Skeletal muscle cell (primary cell): ENCODE measurements at places on chromosomes 12 and 14.

GRCh38 chr12:52917800-52918199, 12.9 kb upstream of the KRT8 start:
- DNase-seq = no peak

- DNase-seq = no peak
Measured at GRCh38 chr14:89767131-89767530, 187.4 kb downstream of the EFCAB11 start.

- DNase-seq = peak; percentile 82
Measured at GRCh38 chr12:1517007-1517406, 77.4 kb downstream of the FBXL14 start.

GRCh38 chr12:7638064-7638759, 27.5 kb downstream of the APOBEC1 start:
- DNase-seq = no peak

GRCh38 chr12:2101359-2101758, 48.6 kb downstream of the CACNA1C start:
- no peak for DNase-seq

DNA sequence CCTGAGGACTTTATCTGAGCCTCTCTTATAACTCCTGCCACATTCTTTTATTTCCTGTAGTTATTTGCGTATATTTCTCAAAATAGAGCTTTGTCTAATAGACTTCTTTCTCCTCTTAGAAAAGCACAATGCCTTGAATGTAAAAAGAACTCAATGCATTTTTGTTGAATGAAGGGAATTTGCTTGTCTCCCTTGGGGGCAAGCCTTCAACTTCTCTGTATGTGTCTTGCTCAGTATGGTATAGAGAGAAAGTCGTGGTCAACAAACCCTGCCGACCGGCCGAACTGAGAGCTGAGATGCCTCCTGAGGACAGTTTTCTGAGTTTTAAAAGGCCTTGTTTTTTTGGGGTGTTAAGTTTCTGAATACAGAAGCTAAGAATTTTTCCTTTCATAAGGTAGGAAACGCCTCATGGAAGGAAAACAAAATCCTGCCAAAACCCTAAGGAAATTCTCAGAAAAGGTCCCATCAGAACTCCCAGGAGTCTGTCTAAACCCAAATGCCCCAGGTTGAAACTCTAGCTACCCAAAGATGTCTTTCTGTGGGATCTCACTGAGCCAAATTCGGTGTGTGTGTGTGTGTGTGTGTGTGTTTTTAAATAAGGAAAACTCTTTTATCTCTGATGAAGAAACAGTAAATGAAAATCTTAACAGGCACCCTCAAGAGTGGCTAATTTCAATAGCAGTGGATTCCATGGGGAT, 136.6 kb downstream of the C12orf75 start:
- no peak for DNase-seq

- DNase-seq = peak; percentile 34
Measured at GRCh38 chr14:55099756-55100155, 29.3 kb upstream of the LGALS3 start.

DNA sequence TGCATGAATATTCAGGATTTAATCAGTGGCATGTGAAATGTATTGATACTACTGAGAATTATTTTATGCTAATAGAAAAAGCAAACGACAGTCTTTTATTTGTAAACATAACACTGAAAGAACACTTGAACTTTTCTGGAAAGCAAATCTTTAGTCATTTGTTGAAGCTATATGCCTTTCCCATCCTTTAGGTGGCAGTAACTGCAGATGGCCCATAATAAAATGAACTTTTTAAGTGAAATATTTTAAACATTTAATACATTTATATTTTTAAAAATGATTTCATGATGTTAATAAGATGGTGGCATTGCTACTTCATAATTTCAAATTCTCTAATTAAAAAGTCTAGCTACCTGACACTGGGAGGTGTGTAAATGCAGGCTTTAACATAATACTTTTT, 13.9 kb upstream of the KRR1 start:
- DNase-seq = no peak

DNA sequence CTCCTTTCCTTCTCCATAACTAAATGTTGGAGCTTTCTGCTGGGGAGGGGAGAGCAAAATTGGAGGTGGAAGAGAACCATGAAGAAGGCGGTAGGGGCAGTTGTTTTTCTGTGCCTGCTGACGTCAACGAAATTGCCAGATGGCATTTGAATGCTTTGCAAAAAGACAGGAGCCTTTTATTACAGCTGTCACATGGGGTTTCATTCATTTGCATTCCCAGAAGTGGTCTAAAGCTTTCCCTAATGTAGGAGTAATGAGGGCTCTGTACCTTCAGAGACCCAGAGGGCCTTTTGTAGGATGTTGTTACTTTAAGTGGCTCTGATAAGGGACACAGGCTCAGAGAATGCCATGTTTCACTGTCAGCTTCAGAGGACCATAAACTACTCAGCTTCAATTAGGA, 107.1 kb upstream of the SLCO1C1 start:
- DNase-seq = no peak

DNA sequence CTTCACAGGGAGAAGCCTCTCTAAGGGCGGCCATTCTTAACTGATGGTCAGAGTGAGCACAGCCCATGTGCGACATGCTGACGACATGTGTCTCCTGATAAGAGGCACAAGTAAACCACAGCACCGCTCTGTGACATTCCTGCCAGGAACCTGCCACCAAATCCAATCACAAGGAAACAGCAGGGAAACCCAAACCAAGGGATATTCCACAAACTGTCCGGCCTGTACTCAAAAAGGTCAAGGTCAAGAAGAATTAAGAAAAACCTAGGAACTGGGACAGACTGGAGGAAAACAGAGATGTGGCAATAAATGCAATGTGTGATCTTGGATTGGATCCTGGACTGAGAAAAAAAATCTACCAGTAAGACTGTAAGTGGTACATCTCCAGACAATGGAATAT, 91.9 kb downstream of the SYNE3 start:
- DNase-seq = no peak

- no peak for DNase-seq
Measured at GRCh38 chr14:52018252-52018651, 28.9 kb downstream of the RTRAF start.

DNA sequence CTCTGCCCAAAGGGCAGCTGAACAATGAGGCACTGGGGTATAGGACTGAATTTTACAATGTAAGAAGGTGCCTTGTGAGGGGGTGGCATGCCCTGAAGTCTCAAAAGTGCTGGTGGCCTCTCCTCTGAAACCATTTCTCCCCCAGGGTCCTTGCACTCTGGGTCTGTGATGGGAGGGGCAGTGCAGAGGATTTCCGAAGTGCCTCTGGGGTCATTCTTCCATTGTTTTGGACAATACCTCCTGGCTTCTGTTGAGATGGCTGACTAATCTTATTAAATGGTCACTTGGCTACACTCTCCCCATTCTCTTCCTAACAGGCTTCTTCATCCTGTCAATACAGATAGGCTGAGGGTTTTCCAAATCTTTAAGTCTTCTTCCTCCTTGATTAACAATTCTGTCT, 59.3 kb downstream of the UNC79 start:
- DNase-seq = no peak

DNA sequence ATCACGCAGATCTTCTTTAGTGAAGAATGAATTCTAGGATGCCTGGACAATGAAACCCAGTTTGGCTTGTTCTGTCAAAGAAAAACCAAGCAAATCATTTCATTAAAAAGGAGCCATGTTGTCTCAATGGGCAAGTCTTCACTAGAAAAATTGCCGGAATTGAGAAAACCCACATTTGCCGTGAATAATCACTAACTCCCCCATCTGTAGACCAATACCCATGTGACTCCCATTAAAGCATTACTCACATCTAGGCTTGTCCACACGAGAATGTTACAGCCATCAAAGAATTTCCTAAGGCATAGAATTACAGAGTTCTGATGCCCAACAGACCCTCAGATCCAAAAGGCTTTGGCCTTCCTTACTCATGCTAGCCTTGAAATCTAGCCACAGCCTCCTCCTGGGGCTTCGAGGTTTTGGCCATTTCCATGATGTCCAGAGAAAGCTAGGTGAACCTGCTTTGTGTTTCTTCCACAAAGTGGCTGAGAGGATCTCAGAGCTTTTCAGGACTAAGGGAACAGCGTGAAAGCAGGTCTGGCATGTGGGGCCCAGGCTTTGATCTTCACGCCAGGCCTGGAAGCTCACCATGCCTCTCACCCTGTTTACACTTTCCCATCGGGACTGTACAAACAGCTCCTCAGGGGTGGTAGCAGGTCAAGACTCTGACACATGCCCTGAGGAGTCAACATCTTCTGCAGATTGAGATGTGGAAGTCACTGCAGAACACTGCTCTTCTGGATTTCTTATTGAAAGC, 12.1 kb downstream of the SLC7A8 start:
- no peak for DNase-seq

DNA sequence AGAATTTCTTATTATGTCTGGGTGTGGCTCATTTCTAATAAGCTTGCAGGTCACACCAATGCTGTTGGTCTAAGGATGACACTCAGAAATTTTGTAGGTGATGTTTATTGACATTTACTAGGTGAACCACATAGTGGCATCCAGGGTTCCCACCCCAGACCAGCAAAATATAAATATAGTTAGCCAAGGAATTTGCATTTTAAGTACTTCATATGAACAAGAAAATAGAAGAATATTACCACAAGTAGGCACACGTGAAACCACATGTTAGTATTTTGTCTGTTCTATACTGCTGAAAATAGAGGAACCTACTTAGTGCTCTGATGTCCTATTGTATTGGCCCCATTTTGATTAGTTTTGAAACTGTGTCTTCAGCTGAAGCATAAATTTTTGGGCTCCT, 71.1 kb downstream of the USP15 start:
- DNase-seq = no peak

- no peak for DNase-seq
Measured at GRCh38 chr12:40055228-40055579, 50.7 kb downstream of the SLC2A13 start.

GRCh38 chr12:15732341-15733061, 56.7 kb downstream of the EPS8 start:
- peak; percentile 54 for DNase-seq

GRCh38 chr14:22268875-22269274, 320.1 kb downstream of the DAD1 start:
- DNase-seq = no peak

DNA sequence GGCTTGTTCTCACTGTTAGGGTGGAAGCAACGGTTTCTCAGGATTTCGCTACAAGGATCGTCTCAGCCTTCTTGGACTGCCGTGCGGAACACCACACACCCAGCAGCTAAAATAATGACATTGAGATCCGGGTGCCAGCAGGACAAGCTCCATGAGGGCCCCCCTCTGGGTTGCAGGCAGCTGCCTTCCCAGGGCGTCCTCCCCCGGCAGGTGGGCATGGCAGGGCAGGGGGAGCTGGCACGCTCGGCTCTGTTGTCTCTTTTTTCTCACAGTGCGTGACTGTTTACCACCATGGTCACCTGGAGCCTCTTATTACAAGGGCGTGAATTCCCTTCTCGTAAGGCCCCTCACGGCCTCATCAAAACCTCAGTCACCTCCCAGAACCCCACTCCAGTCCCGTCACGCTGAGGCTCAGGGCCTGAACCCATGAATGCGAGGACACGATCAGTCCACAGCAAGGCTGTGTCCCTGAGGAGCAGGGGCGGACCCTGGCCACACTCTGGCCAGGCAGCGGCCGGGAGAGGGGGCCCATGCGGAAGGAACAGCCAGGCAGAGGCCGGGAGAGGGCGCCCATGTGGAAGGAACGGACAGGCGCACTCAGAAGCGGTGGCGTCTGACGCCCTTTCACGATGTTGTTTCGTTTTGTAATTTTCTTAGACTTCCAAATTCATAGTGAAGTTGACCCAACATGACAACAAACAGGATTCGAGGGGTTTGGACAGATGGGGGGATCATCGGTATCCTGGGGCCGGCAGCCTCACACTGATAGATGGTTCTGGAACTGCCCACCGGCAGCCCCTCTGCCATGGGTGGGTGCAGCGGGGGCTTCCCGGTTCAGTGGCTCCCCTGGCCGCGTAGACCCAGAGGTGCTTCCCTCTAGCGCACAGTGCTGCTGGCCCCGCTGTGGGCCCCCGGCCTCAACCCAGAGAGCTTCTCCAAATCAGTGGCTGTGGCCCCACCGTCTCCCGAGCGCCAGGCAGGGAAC, 10.0 kb downstream of the LRCOL1 start:
- DNase-seq = peak; percentile 19

- DNase-seq = no peak
Measured at GRCh38 chr12:53978477-53979356, 4.0 kb upstream of the HOTAIR start.

DNA sequence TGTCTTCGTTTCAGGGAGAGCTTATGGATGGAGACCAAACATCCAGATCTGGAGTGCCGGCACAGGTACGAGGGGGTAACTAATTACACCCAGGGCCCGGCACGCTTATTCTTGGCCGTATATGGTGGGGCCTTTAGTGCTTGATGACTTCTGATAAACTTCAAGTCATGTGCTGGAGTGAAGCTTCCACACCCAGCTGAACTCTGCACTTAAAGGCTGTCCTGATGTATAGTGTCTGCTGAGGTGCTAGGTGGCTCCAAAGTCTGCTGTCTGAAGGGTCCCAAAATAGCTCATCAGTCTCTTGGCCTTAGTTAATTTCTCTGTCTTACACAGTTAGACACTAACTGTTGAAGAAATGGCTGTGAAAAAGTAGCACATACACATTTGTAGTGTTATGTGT, 17.9 kb downstream of the RNF34 start:
- DNase-seq = no peak

DNA sequence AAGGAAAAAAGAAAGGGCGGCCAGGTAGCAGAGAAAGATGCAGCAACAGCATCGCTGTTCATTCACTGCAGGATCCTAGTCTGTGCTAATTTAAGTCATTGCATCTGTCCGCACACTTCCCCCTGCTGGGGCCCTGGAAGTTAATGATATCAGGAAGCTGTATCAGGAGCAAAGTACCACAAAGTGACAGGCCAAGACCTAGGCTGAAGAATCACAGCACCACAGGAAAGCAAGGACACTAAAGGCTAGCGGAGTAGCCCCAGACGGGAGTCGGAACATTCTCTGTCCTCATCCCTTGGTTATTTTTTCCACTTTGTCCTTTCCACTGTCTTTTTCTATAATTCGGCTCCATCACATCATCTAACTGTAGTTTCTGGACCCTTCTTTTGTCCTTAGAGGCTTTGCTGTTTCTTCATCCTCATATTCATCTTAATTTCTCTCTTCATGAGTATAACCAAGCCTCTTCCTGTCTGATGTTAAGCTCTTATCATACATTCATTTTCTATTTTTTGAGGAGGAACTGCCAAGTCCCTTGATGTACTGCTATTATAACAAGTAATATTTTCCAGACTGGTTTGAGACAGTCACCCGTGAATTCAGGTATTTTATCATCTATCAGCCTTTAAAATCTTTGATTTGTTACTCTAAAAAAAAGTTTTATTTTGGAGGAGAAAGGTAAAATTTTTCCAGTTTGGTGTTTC, 28.3 kb downstream of the DUSP16 start:
- DNase-seq = no peak

- peak; percentile 47 for DNase-seq
Measured at GRCh38 chr12:49358483-49359141, 8.7 kb upstream of the SPATS2 start.

DNA sequence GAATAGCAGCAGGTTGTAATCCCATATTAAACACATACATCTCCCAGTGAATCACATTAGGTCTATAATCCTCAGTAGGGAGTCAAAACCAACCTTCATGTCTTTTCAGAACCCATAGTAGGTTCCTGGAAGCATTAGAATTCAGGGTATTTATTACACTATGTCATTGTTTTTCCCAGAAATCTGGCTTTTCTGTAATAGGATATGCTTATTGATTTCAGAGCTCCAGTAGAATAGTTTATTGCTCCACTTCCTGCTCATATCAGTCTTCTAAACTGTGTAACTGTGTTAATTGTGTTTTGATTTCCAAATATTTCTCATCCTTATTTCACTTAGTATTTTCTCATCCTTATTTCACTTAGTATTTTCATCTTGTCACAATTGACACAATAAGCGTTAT, 268.0 kb downstream of the CCDC59 start:
- no peak for DNase-seq

- DNase-seq = no peak
Measured at GRCh38 chr12:18861287-18861858, 123.5 kb downstream of the CAPZA3 start.
